Thoracic aorta (tissue), 2 donors: ENCODE measurements at places on chromosomes 11 and 22. TPM values are rescaled to one million over a fixed set of nuclear protein-coding genes. Genes with fewer than 3 reads are reported as not detected.

DNA sequence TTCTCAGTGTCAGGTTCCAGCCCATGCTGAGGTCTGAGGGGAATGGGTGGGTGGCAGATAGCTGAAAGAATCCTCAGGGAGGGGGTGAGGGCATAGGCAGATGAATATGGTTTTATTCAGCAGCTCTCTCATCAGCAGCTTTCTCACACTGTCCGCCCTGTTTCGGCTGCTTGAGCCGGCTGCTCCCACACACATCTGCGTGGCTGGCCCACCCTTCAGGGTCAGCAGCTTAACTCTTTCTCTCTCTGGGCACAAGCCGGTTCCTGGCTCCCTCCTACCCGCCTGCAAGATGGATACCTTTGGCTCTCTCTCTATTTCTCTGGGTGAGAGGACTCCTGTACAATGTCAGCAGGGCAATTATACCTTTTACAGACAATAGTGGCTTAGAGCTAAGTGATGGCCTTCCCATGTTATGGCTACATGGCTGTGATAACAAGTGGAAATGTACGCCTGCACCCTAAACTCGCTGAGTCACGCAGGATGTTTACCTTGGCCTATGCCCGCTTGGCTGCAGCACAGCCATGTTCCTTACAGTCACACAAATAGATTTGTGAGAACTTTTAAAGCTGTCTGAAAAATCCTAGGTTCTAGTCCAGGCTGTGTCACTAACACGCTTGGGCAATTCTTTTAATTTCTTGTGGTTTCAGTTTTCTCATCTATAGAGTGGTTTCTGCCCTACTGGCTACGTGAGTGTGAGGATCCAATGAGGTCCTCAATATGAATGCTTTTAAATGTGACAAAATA lies 4.1 kb downstream of the MMP20 start:
- DNase-seq, result no peak
- no peak overlapping the region for H3K4me3 ChIP-seq
- H3K27me3 ChIP-seq, result no peaks in the 10 kb centered on the region

- no peaks in the 10 kb centered on the region for H3K36me3 ChIP-seq
- peaks cover 3% of the 10 kb centered on the region for H3K4me1 ChIP-seq
- H3K27me3 ChIP-seq, result no peaks in the 10 kb centered on the region
- DNase-seq, result no peak
- H3K4me3 ChIP-seq, result no peak overlapping the region
Observed at GRCh38 chr11:119370486-119371046, 10.9 kb downstream of the USP2 start.

CAPN5 gene
- 9.5 TPM for total RNA-seq

MPEG1 gene
- total RNA-seq, result 29.8 TPM

CD151 gene
- total RNA-seq, result 532 TPM
